ENCODE measurements at places on chromosomes 7 and 10. TPM values are rescaled to one million over a fixed set of nuclear protein-coding genes. Genes with fewer than 3 reads are reported as not detected.

GRCh38 chr7:82109288-82109687, 334.3 kb downstream of the CACNA2D1 start:
- no peak for DNase-seq

DNA sequence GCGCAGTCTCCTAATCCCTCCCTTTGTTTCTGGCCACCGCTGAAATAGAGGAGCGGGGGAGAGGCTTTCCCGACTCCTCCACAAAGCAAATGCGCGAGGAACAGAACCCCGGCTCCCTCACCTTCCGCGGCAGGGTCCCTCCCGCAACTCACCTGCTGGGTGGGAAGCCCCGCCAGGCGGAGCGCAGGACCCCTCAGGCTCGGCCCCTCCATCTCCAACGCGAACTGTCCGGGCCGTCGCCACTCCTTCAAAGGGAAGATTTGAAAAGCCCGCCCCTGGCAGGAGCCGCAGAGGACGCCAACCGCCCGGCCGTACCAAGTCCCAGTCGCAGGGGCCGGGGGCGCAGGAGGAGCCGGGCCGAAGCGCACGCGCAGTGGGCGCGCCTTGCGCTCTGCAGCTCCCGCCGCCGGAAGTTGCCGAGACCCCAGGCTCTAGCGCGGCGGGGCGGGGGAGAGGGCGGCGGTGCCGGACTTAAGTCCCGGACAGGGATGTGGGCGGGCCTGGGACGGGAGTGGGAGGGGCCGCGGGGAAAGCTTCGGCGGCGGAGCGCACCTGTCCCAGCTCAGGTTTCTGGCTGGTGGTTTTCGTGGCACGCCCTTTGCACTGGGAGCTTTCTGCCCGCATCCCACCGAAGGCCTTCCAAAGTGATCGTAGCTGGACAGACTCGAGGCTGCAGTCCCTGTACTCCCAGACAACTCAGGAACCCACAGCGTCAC, at the start of gene RTKN2:
TSS of gene RTKN2 (minus strand) at position 446 of the 716 bp plus-strand sequence. CDS start at position 212, 234 bp downstream.
- DNase-seq = peak; percentile 93

The UCN3 gene
- 0.30 TPM for polyA plus RNA-seq

The TMEM229A gene
- polyA plus RNA-seq = 0.23 TPM

GRCh38 chr10:117562220-117562619, 19.7 kb downstream of the EMX2 start:
- no peak for DNase-seq
